ENCODE measurements at places on chromosomes 2 and 18. TPM values are rescaled to one million over a fixed set of nuclear protein-coding genes. Genes with fewer than 3 reads are reported as not detected.

GRCh38 chr2:16104315-16104948 is 164.1 kb downstream of the MYCN start:
- ATAC-seq, result no peak

DNA sequence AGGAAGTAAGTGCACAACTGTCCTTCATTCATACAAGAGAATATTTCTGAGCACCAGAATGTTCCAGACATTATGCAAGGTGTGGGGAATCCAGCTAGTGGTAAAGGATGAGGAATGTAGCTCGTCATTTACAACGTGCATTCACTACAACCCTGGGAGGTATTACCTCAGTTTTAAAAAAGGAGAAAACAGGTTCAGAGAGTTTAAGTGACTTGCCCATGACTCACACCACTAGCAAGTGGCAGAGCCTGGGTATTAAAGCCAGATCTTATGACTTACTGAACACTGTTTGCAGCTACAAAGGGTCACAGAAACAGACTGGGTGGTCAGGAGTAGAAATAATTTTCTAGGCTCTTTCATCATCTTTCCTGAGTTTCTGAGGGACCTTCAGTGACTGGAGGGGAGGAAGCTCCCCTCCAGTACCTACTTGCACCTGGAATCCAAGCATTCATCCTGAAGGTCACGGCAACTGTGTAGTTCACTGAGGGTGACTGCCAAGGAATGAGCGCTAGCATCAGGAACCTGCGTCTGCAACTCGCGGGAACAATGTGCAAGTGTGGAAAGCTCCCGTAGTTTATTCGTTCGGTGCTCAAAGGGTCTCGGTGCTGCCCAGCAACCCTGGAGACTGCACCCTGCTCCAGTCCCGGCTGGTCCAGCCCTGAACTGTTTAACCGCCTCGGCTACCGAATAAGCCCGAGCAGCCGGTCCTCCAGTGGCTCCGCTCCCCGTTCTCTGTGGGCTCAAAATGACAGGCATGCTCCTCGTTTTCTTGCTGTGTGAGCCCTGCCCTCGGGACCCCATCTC is 647 bp downstream of the CCDC121 start:
- ATAC-seq, result peak; percentile 65

- ATAC-seq, result no peak
Observed at GRCh38 chr2:236790963-236791362, 221.3 kb downstream of the ACKR3 start.

- ATAC-seq, result no peak
Observed at GRCh38 chr2:64392529-64392928, 61.4 kb upstream of the LGALSL start.

DNA sequence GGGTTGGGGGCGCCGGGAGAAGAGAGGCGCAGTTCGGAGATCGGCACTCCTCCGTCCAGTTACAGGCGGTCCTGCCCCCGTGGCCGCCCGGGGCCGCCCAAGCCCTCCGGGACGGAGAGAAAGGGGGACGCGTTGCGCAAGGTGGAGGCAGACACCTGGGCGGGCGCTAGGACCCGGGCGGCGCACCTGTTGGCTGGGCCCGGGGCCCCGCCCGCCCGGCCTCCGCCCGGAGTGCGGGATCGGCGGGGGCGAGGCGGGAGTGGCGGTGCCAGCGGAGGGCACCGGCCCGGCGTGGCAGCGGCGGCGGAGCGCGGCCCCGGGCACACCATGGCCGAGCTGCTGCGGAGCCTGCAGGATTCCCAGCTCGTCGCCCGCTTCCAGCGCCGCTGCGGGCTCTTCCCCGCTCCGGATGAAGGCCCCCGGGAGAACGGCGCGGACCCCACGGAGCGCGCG is at the start of gene SGPP2:
Gene SGPP2, plus strand, starts transcription at position 268 of the 453 bp plus-strand sequence. Its CDS starts 60 bp downstream, at position 328.
- ATAC-seq, result peak; percentile 29

- ATAC-seq, result no peak
Observed at GRCh38 chr2:160836755-160837154, 323.5 kb upstream of the TANK start.

DNA sequence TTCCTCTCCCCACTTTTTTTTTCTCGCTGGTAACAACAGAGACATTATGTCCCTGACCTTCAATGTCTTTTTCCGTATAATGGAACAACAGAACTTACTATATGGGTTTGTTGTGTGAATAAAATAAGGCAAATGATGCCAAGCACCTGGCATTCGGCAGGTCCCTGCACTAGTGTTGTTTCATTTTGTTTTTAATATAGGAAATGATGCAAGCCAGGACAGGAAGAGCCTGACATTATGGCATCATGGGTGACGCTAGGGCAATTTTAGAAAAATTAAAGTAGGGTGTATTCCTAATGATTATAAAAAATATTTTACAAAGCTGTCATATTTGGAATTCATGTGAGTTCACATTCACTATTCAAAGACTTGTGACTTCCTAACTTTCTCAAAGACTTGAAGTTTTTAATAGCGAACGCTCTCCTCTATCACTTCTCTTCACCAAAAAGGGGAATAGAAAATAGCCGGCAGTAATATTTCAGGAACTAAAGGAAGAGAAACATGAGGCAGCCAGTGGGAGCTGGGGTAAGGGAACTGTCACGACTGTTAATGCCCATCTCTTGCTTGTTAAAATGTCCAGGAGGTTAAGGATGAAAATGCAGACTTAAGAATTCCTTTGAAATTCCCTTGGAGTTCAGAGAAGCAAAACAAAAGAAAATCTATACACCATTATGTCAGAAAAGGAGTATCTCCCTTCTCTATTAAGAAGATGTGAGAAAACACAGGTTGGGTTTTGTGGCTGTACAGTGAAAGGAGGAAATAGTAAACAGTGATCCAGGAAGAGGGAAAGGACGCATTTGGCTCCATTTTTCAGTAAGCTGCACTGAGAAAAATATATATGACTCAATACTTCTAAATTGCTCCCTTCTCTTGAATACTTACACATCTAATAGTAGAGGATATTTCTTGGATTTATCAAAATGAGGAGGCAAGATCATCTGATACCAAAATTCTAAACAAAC is 60.2 kb downstream of the DPP4 start:
- ATAC-seq, result peak; percentile 30

Gene RAPH1
- 10.4 TPM for total RNA-seq

Gene TUBA4B
- not detected for total RNA-seq

GRCh38 chr2:177484180-177484795 is 91.7 kb downstream of the AGPS start:
- no peak for ATAC-seq

- no peak for ATAC-seq
Observed at GRCh38 chr2:166610913-166611305, 116.9 kb upstream of the SCN7A start.

GRCh38 chr2:222796413-222797103 is 64.3 kb upstream of the ACSL3 start:
- ATAC-seq, result no peak

GRCh38 chr18:11002796-11003195 is 146.6 kb downstream of the PIEZO2 start:
- no peak for ATAC-seq

Gene BOLL
- total RNA-seq, result not detected

GRCh38 chr2:120430501-120430830 is 84.5 kb downstream of the INHBB start:
- ATAC-seq, result no peak

DNA sequence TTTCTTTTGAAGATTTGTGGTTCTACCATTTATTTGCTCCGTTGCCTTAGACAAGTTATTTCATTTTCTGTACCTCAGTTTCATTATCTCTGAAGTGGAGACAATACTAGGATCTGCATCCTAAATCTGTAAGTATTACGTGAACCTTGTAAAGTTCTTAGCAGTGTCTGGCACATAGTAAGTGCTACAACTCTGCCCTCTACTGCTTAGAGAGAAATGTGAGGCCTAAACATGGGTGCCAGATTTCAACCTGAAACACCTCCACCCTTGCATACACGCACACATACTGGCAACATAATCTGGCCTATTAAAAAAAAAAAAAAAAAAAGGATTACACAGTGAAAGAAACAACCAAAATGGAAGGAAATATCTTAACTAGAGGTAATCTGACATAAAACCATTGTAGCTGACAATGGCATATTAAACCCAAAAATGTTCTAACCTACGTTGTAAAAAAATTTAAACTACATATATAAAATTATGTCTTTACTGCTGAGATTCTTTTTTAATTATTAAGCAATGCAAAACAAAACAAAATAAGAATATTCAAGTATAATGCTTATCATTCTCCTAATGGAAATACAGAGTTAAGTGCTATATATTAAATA is 132.6 kb downstream of the MAP2 start:
- no peak for ATAC-seq

- ATAC-seq, result no peak
Observed at GRCh38 chr18:7322817-7323485, 92.1 kb downstream of the LRRC30 start.

Gene FAM237A
- not detected for total RNA-seq

DNA sequence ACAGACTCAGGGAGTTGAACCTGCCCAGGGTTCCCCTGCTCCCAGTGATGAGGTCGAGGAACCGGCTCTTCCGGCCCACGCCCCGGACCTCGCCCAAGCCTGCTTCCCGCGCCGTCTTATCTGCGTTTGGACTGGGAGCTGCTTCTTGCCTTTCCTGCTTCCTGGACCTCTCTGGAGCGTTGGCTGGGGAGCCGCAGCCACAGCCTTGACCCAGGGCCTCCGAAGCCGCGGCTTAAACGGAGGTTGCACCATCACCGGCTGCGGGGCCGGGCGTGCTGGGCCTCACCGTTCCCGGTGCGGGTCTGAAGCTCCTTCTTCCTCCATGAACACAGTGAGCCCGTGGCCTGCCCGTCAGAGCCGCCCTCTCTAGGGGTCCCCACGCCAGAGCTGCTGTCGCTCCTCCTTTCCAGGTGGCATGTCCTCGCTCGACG is 13.3 kb downstream of the NTSR2 start:
- ATAC-seq, result no peak

GRCh38 chr2:38268691-38269327 is 108.3 kb downstream of the ATL2 start:
- ATAC-seq, result no peak

GRCh38 chr2:75559680-75560021 is 1.1 kb downstream of the EVA1A start:
- no peak for ATAC-seq

DNA sequence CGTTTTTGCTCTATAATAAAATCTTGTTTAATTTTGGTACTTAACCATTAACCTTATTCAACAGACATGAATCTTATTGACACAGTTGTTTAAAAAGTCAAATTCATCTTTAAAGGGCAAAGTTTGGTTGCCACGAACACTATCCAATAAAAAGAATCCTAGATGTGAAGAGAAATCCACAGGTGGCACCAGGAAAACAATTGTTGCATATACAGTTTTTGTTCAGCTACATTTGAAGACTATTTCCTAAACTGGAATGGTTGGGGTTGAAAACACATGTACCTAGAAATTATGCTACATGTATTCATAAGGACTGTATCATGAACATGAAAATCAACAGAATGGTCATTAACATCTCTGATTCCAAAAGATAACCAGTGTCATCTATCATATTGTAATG is 71.1 kb upstream of the GULP1 start:
- ATAC-seq, result no peak

Gene NUP35
- 30.6 TPM for total RNA-seq

Gene CNTNAP5
- not detected for total RNA-seq

GRCh38 chr2:71831193-71831577 is 316.5 kb downstream of the CYP26B1 start:
- ATAC-seq, result no peak

DNA sequence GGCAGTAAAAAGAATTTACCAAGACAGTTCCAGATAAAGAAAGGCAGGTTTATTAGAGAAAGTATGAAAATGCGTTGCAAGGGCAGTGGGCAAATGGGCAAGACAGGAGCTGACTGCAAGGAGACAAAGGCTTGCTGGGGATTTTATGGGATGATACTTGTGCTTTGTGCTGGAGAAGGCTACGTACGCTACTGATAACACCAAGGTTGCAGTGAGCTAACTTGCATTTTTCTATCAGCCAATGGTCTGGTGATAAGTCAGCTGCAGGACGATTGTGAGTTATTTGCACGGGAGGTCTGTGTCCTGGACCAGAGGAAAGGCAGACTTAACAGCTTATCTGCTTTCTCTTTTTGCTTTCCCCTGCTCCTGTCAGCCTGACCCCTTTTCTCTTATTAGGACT is 116.5 kb downstream of the PMS1 start:
- no peak for ATAC-seq

Gene LRRTM1
- not detected for total RNA-seq

Gene APCDD1
- not detected for total RNA-seq

- ATAC-seq, result no peak
Observed at GRCh38 chr18:65706646-65707045, 44.2 kb upstream of the CDH7 start.

DNA sequence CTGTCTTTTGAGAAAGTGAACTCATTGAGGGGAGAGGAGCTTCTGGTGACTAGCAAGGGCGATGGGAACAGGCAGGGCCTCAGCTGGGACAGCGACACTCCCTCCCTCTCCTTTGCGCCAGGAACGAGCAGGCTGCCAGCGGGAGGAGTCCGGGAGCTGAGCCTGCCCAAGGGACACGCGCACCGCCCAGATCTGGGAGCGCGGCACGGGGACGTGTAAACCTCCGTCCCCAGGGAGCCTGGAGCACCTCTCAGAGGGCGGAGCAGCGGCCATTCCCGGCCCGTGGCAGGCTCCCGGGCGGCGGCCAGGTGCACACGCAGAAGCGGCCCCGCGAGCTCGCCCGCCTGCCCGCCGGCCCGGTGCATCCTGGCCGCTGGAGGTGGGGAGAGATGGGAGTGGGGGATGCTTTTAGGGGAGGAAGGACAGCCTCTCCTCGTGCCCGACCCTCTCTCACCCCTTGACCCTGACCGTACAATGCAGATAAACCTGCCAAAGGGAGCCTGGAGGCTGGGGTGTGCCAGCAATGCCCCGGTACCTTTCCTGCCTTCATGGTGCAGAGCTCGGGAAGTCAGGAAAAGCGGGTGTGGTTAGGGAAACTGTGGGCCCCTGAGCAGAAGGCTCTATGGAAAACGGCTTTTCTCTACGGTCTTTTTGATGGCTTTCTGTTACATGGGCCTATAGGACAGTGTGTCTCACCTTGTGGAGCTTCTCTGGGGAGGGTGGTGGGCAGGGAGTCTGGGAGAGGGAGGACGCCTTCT is 2.2 kb downstream of the AQP4 start:
- ATAC-seq, result no peak

DNA sequence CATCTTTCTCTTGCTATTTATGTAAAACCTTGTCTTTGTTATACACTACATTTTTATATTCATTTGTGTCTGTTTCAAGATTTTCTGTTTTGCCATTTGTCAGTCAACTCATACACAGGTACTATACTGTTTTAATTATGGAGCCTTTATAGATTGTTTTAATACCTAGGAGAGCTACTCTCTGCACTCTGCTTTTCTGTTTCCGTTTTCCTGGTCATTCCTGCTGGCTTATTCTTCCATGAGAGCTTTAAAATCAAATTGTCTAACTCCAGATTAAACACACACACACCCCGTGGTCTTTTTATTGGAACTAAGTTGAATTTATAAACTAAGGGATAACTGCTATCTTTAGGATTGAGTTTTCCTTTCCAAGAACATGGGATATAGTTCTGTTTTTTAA is 161.2 kb downstream of the RTN4 start:
- no peak for ATAC-seq

- no peak for ATAC-seq
Observed at GRCh38 chr18:28005164-28005563, 171.8 kb downstream of the CDH2 start.

Gene LYG1
- 0.58 TPM for total RNA-seq

Data from activated T-helper 17 cell treated with anti-CD3 and anti-CD28 coated beads, Interleukin-2, amount 50 U/mL, for 72 hours (primary cell).